NCI-H1694 (cell line): ENCODE measurements at places on chromosomes 5 and 9.
A peak's percentile ranks its signal among the peaks of the same experiment; 100 is the strongest.

- no peak for DNase-seq
Observed at GRCh38 chr5:10707198-10708142, 53.6 kb downstream of the DAP start.

GRCh38 chr9:107614765-107615164, 125.2 kb upstream of the KLF4 start:
- DNase-seq = no peak

DNA sequence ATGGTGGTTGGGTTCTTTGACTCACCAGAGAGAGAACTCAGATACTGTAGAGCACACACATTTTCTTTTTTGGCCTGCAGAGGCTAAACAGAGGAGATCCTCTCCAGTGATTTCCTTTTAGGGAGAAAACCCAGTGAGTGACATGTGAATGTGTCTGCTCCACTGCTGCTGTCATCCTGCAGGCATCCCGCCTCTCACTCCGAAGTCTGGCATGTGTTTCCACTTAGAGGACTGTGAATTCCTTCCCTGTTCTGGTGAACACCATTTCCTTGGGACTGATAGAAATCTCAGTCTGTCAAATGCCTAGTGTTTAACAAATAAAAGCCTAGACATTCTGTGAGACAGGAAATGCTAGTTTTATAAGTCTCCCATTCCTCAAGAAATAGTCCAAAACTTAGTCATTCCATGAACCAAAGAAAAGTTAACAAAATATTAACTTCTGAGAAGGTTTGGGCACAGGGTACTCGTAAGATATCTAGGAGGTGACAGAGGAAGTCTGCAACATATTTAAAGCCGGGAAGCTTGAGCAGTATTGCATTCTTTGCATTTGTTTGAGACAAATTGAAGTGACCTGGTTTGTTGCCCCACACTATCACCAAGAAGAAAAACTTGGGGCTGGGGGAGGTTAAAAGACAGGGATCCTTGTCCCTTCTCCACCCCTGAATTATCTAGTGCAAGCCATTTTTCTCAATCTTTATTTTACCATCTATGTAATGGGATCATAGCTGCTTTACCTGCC, 74.9 kb upstream of the NIPAL4 start:
- DNase-seq = no peak

- DNase-seq = no peak
Observed at GRCh38 chr9:19408316-19408692, 505 bp upstream of the ACER2 start.

GRCh38 chr5:83714810-83715209, 5.8 kb downstream of the HAPLN1 start:
- DNase-seq = no peak

- DNase-seq = no peak
Observed at GRCh38 chr9:120603591-120603990, 23.6 kb upstream of the CDK5RAP2 start.

DNA sequence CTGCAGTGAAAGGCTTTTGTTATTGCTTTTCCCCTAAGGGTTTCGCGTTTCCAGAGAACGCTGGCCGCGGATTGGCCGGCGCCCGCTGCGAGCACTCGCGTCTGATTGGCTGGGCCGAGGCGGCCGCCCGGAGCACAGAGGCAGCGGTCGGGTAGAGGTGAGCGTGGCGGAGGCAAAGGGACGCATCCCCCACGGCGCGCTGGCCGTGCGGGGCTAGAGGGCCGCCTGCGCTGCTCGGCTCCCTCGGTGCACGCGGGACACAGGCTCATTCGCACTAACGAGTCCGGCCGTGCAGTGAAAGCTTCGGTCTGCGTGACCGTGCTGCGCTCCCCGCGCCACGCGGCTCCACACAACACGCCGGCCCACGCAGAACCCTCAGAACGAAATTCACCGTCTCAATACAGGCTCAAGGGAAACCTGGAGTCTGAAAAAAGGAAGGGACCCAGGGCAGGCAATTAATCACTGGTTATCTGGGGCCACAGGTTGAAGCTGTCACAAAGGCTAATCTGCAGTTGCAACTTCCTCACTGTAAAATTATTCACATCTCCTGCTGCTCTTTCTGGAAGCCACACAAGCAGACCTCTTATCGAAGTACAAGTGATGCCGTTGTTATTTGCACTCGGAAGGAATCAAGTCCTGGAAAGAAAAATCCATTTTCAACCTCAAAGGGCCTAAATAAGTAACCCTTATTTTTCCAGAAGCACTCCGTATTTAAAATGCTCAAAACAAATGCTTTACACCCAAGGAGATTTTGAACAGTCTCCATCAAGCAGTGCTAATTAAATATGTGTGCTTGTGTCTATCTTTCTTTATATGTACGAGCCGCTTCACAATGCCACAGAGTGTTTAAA, 94.6 kb downstream of the ZNF608 start:
- DNase-seq = peak; percentile 52

GRCh38 chr9:123399803-123400378, 43.9 kb downstream of the CRB2 start:
- DNase-seq = no peak

DNA sequence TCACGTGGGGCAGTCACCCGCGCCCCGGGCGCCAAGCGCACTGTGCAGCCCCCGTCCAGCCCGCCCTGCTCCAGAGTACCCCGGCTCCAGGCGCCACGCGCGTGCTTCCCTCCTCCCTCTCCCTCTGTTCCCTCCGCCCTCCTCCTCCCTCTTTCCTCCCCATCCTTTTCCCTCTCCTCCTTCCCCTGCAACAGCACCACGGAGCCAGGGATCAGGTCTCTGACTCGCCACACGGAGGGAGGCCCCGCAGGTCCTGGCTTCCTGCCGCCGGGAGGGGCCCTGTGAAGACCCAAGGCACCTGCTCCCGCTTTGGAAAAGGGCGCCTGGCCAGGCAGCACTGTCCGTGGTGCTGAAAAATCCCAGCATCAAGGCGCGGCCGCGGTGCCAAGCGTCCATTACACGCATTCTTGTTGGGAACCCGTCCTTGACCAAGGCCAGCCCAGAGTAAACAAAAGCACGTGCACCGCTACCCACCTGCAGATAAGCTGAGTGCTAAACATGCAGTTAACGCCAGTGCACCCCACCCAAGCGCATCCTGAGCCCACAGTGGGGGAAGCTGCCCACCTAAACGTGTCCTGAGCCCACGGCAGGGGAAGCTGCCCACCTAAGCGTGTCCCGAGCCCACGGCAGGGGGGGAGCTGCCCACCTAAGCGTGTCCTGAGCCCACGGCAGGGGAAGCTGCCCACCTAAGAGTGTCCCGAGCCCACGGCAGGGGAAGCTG, 21.7 kb downstream of the SLC6A18 start:
- no peak for DNase-seq

DNA sequence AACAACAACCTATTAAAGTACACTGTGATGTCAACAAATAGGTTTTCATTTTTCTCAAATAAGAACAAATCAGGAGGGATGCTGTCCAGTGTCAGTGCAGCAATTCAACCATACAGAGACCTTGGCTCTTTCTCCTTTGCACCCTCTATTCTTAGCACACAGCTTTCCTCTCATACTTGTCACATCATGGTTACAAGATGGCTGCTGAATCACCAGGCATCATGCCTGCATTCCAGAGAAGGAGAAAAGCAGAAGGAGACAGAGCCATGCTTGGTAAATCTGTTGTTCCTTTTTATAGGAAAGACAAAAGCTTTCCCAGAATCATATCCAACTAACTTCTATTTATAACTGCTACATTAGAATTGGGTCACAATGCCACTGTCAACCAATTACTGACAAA, 124.7 kb upstream of the VLDLR start:
- no peak for DNase-seq

DNA sequence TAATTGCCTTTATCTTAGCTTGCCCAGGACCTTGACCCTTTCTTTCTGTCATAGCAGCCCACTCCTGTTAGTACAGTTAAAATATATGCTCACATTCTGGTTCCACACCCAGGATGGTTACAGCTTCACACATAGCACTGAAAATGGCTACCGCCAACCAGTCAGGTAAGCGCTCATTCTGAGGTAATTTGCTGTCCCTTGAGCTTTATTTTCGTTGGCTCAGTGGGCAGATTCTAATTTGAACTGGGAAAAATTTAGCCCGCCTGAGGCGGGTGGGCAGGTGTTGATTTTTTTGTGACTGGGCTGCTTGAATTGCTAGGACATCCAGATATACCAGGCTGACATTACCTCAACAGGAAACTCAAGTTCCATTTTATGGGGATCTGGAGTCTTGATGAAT, 137.5 kb downstream of the KCTD16 start:
- no peak for DNase-seq

DNA sequence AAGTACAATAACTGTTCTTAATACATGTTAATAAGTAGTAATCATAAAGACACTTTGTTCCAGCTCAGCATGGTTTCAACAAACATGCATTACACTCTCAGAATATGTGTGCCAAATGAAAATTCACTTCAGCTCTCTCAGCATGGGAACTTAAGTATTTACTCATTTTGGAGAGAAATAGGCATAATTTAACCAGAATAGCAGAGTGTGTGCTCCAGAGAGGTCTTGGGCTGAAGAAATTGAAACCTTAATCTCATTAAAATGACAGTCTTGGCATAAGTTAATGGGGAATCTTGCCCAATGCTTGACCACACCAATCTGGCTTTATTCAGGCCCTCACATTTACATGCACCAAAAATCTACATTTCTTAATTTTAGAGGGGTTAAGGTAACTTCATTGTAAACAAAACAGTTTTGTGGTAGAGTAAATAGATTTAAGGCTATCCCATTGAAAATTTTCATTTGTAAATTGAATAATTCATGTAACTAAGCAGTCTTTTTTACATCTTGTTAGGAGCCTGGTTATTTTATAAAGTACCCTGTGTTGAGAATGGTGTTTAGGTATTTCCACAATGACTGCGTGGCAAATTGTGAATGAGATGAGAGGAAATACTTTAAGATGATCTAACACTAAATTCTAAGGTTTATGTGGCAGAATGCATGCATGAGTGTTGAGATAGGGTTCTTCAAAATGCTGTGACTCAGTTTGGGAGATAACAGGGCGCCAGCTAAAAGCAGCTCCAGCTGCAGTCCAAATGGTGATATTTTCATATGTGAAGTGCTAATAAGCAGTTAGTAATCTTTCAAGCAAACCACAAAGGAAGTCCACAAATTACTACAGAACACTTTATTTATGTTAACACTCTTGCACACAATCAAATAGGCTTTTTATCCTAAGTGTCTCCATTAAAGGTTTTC, 11.3 kb upstream of the LOX start:
- DNase-seq = no peak

- DNase-seq = no peak
Observed at GRCh38 chr9:104879555-104880309, 48.2 kb downstream of the ABCA1 start.

DNA sequence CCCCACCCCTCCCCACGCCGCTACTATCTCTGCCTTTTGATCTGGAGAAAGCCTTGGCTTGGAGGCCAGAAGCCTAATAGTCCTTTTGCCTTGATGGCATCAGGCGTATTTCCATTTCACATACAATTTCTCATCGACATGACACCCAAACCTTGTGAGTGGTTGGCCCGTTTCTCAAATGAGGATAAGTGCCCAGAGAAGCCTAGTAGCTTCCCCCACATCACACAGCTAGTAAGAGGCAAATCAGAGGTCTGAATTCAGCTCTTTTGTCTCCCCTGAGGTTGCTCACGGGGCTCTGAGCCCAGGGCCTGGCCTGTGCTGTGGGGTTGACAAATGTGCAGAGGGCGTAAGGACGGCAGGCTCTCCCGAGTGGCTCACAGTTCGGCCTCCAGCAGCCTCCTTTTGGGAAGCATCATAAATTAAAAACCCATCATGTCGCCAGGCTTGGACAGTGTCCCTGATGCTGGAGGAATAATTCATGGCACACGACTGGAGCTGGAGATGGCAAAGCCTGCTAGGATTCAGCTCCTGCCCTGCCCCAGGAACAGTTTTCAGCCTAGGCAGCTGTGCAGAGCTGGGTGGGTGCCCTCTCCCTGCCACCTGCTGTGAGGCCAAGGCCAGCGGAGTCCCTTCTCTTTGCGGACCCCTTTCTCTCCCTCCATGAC, 263.8 kb downstream of the NSG2 start:
- no peak for DNase-seq

- peak; percentile 52 for DNase-seq
Observed at GRCh38 chr5:150801117-150801927, 22.8 kb downstream of the SMIM3 start.

- DNase-seq = no peak
Observed at GRCh38 chr9:79975621-79976256, 404.0 kb downstream of the TLE4 start.

GRCh38 chr5:16615741-16616535, 859 bp downstream of the RETREG1 start:
- no peak for DNase-seq

GRCh38 chr5:169067751-169068173, 233.2 kb downstream of the SLIT3 start:
- DNase-seq = no peak

DNA sequence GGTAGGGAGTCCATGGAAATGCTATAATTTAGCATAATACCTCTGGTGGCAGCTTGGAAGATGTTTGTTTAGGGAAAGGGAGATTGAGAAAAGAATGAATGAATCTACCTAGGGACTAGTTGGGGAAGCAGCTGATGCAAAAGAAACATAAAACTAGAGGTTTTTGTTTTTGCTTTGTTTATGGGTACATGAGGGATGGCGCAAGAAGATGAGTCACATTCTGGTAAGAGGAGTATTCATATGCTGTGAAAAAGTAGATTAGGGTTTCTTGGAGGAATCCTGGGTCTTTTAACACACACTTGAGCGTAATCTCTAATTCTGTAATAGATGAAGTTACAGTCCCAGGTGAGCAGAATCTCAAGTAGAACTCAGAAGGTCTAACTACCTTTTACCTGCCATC, 17.1 kb downstream of the C9orf43 start:
- no peak for DNase-seq

DNA sequence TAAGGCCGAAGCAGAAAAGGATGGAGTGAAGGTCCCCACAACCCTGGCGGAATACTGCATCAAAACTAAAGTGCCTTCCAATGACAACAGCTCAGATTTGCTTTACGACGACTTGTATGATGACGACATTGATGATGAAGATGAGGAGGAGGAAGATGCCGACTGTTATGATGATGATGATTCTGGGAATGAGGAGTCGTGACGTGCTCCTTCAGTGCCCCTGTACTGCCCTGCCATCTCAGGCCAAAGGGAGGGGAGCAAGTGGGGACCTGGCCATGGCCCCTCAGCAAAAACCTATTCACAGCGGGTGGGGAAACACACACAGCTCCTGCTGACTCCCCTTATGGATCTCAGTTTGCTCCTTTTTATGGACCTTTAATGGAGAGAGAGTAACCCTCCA, 100.1 kb downstream of the UBE2R2 start:
- DNase-seq = no peak

GRCh38 chr5:168188182-168188581, 103.3 kb upstream of the WWC1 start:
- DNase-seq = no peak

- DNase-seq = no peak
Observed at GRCh38 chr5:2375757-2376250, 375.7 kb downstream of the IRX2 start.

- DNase-seq = no peak
Observed at GRCh38 chr9:89116064-89116804, 62.4 kb downstream of the SHC3 start.

DNA sequence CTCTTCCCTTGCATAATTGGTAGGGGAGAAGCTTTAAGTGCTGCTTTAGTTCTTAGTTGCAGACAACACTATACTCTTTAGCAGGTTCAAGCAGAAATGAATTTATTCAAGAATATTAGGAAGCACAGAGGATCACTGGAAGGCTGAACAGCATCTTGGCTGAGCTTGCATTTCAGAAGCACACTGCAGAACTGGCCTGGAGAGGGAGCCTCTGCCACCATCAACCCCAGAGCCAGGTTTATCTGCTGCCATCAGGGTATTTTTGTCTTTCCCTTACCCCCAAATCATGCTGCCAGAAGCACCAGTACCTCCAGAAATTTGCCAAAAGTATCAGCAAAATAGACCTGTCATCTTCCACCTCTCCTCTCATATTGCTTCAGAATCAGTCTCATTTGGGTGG, 440.7 kb downstream of the DMAC1 start:
- DNase-seq = no peak
